ENCODE measurements at places on chromosomes 3 and 15.

- DNase-seq, result peak; percentile 15
Measured at GRCh38 chr3:137792626-137793271, 28.6 kb downstream of the SOX14 start.

GRCh38 chr3:195771646-195772300, 40.0 kb downstream of the MUC4 start:
- DNase-seq, result no peak

DNA sequence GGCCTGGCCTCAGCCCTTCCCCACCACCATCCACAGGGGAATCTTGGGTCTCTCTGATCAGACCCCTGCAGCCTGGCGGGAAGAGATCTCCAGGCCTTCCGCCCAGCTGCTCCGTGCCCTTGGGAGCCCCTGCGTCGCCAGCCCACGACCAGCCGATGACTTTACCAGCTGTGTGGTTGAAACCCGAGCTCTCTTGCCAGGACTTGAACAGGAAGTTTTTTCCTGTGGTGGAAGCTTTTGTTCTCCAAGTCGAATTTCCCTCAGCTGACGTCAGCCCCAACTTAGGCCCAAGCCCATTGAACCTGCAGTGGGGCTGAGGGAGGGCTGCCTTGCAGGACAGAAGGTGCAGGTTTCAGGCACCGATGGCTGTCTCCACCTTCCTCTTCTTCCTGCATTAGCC, 51.7 kb upstream of the SMAD3 start:
- DNase-seq, result no peak

- no peak for DNase-seq
Measured at GRCh38 chr3:72060447-72061034, 275.6 kb upstream of the PROK2 start.

DNA sequence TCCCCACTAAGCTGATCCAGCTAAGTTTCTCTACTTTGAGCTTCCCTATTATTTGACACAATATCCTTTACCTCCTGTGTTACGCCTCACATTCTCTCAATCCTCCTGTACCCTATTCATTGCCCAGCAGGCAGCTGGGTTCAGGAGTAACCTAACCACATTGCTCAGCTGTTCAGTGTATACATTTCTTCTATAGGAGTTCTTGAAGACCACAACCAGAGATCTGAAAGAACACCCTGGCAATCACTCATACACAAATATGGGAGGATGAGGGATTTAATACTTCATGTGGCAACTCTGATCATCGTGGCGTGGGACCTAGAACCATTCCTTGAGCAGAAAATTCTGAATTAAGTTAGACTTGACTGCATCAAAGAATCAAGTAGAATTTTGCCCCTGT, 346.8 kb upstream of the ARPP21 start:
- DNase-seq, result no peak

GRCh38 chr3:118578559-118578958, 456.1 kb downstream of the IGSF11 start:
- no peak for DNase-seq

DNA sequence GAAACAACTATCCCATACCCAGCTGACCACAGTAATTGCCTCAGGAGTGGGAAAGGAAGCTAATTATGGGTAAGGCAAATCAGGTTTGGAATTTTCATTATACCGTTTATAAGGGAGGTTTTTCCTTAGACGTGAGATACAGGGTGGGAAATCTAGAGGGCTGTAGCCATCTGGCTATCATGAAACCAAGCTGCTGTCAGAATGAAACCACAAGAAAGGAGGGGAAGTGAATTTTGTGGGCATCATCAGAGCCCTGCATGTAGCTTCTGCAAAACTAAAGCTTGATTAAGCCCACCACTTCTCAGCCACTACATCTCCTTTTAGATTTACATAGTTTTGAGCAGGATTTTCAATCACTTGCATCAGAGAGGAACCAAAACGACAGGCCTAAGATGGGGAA, 893.5 kb downstream of the TUSC7 start:
- no peak for DNase-seq

DNA sequence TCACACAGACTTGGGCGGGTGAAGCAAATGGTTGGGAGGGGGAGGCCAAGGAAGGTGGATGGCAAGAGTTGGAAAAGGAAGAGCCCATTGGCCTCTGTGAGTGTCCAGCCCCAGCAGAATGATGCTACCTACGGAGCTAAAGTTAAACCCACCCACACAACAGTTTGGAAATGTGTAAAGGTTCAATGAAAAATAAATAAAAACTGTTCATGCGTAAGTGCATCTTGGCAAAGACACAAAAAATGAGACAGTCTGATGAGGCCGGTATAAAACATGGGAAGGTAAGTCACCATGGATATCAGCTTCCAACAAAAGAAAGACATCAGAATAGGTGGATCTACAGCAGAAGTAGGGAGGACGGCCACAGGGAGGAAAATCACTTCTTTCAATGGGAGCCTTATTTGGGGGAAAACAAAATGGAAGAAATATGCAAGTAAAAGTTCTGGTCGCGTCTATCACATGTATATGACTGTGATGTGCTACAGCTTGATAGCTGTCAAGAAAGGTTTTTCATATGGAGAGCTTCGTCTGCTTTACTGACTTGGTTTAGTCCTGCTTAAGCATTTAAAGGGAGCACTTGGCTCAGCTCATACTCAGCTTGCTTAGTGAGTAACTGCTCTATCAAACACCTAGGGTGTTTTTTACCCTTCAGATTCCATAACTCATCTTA, 82.8 kb downstream of the TIGIT start:
- DNase-seq, result no peak

DNA sequence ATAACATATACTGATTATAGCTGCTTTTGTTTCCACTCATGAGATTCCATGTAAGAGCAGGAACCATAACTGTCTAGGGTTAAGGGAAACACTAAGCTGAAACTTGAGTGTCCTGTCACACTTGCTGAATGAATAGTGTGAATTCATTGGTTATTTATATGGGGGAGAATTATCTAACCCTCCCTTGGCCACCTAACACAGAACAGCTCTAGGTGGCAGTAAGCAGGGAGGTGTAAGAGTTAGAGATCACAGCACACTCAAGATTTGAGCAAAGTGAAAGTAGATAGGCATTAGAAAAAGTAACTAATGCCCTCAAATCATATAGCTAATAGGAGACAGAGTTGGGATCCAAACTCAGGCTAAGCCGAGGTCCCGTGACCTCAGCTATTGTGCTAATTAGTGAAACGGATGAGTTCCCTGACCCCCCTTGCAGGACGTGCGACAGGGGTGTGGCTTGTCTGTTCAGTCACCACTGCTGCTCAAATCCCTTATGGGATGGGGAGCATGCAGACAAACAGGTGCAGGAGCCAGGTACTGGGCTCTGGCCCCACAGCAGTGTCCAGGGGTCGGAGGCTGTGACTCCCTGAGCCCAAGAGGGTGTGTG, 27.7 kb upstream of the ANO10 start:
- no peak for DNase-seq

GRCh38 chr3:161770484-161771386, 274.1 kb downstream of the OTOL1 start:
- no peak for DNase-seq

- DNase-seq, result no peak
Measured at GRCh38 chr3:37499864-37500263, 325.5 kb upstream of the LRRFIP2 start.

DNA sequence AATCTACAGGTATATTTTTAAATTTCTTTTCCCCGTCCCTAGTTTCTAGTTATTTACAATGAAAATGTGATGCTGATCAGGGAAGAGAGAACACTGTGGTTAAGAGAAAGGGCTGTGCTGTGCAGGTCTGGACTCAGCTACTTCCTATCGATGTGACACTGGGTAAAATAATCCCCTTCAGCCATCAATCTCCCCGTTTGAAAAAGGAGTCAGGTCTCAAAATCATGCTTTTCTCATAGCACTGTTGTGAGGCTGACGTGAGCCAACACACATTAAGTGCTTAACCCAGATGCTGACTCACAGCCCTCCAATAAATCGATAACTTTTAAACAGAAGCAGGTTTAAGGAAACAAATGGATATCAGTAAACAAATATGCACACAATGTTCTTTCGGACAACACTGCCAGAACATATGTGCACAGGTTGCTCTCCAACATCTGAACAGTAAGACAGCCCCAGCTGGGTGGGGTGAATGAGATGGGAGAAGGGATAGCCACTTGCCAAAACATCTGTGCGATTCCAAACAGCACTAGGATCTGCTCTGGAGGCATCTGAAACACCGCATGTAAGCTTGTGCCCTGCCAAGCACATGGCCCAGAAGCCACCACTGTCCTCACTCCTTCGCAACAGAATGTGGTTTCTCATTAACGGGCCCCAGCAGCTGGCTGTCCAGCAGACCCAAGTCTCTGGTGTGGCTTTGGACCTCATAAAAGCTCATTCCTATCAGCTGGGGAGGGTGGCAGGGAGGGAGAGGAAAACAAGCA, 143.2 kb upstream of the PRICKLE2 start:
- DNase-seq, result no peak

DNA sequence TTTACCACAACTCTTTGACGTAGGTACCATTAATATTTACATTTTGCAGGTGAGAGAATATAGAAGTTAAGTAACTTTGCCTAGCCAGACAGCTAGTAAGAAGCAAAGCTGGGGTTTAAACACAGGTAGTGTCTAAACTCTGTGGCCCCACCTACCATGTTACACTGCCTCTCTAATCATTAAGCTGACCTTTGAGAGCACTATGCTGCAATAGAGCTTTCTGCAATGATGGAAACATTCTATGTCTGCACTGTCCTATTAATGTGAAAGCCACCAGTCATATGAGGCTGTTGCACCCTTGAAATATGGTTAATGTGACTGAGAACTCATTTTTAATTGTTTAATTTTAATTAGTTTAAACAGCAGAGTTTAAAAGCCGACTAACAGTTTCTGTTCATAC, 6.3 kb upstream of the RARB start:
- DNase-seq, result no peak

GRCh38 chr3:14431452-14431916, 29.1 kb downstream of the SLC6A6 start:
- no peak for DNase-seq

DNA sequence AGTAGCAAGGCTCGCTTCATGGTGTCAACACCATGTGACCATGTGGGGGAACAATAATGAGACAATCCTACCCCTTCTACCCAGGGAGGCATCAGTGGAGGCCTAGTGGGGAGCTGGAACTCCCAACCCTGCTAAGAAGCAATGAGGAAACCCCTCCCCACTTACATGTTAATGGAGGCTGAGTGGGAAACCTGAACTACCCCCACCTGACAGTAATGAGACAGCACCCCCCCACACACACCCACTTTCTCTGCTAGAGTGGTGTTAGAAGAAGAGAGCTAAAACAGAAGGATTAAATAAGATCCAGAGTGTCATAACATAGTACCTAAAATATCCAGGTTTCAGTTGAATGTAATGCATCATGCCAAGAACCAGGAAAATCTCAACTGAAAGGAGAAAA, 78.6 kb downstream of the NEO1 start:
- DNase-seq, result no peak

GRCh38 chr3:16589867-16590624, 15.2 kb downstream of the DAZL start:
- DNase-seq, result no peak
